Retina (tissue), 1 donor: ENCODE measurements at places on chromosomes 2 and 18.

GRCh38 chr2:125642032-125642431 lies 1013.9 kb upstream of the GYPC start:
- no peak for DNase-seq

DNA sequence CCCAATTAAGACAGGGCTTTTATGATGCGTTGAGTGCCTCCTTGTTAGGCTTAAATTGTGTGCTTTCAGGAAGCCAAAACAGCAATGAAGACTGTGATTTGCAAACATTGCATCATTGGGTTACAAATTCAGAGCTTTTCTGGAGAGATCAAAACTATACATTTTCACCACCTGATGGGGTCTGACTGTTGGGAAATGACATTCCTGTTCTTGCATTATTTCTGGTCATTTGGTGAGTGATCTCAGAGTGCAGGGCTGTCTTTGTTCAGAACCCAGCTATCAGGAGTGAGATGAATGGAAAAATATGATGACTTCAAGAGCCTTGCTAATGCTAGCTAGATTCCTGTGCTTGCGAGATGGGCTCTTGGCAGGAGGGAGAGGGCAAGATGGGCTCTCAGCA lies 39.1 kb downstream of the SH3RF3 start:
- no peak for DNase-seq

DNA sequence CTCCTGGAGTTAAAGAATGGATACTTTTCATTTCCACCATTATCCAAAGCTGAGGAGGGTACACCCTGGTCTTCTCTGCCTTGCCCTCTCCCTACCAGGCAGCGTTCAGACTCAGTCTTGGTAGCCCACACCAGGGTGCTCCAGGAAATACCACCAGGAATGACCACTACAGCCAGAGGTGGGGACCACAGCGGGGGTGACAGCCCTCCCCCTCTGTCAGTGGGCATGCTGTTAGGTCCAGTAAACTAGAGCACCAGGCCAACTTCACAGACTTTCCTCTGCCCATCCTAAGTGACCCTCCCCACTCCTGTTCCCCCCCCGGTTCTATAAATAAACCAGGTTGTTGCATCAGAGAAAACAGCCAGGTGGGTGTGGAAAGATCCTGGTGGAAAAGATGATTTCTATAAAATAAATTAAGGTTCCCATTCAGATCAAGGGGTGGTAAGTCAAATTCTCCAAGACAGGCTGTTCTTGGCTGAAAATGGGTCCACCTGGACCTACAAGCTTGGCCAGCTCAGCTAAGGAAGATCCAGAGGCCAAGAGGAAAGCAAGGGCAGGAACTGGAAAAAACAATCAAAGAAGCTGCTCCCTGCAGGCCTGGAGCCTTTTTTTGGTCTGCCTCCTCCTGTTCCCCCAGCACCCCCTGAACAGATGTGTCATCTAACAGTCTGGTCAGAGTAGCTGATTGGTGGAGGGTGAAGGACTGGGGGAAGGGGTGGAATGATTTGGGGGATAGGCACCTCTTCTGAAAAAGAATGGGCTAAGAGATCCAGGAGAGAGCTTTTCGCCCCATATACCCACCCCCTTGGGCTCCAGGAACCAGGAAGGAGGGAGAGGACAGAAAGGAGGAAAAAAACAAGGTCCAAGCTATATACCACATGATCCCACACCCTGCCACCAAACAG lies 2.3 kb downstream of the RAB11FIP5 start:
- DNase-seq, result no peak

- no peak for DNase-seq
Observed at GRCh38 chr2:165453561-165454094, 15.9 kb upstream of the CSRNP3 start.

DNA sequence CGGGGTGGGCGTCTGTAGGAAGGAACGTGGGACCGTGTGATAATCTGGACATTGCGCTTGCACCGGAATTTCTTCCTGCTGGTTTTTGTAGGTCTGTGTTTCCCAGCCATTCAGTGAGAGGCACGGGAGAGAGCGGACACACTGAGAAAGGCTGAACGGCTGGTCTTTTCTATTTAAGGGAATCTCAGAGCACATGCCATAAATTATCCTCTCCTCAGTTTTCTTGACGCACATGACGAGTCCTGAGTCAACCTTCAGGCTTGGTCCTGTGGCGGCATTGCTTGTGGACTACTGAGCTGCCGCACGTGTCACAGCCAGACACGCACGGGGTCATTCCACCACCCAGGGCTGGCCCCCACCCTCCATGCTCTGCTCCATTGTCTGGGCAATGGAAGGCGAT lies 519.3 kb upstream of the ID2 start:
- no peak for DNase-seq

- DNase-seq, result no peak
Observed at GRCh38 chr2:72261076-72261475, 113.4 kb upstream of the CYP26B1 start.

DNA sequence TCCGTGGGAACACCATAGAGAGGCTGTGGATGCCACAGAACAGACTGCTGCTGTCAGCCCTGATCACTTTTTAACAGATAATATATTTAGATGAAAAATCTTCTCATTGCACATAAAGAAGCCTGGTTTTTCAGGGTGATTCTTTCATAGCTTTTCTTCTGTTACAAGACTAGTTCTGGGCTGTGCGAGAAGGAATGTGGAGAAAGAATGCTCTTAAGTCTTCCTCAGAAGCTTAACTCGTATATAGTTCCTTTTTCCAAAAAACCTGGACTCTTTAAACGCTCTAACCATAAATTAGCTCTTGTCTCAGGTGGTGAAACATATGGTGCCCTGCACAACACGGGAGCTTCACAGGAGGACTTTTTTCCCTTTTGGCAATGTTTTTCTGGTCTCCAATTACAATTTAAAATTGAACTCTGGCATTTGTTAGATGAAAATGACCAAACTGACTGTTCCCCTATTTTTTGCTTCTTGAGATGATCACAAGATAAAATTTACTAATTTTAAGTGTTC lies 125.9 kb upstream of the SMAD7 start:
- DNase-seq, result no peak

GRCh38 chr2:96665083-96665569 lies 22.6 kb downstream of the FER1L5 start:
- DNase-seq, result no peak

DNA sequence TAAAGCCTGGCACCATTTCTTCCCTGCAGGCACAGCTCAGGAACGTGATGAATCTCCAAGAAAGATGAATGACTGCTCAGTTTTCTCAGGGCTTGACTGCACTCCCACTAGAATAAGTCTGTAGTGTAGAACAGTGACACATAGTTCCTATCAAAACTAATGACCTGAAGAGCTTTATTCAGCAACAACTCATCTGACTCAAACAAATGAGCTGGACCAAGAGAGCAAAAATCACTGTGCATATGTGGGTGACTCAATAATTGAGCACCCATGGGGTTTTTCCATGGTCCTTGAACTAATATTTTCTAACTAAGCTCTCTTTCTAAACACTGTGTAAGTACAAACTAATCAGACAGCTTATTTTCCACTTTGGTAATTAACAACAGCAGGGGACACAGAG lies 61.1 kb upstream of the XDH start:
- DNase-seq, result no peak

DNA sequence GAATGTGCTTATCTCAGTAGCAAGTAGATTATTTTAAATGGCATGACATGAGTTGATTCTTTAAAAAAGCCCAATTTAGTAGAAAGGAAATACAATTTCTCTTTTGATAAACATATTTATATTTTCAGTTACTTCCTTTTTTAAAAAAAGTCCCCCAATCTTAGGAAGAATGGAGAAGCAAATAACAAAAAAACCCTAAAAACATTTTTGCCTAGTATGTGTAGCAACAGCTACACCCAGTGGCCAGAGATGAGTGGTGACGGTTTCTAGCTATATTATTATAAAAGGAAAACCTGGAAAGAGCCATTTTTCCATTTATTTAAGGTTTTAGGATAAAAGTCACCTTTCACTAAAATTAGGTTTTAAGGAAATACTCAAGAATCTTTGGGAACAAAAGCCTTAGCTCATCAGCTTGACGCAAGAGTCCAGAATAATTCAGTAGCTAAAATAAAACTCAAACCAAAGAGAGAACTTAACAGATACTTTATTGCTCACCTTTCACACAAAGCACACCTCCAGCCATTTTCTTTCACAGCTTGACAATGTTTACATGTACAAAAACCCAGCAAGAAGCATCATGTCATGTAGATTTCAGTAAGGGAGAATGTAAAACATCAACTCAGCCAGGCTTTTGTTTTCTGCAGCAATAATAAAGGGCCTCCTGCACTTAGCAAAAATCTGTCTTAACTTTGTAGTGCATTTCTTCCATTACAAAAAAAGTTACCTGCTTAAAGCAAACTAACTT lies 15.7 kb downstream of the FAM98A start:
- DNase-seq, result peak; percentile 31

GRCh38 chr2:232418056-232418455 lies 11.4 kb downstream of the ALPG start:
- no peak for DNase-seq

- DNase-seq, result peak; percentile 69
Observed at GRCh38 chr2:177551989-177552421, 159.4 kb downstream of the AGPS start.

- DNase-seq, result peak; percentile 18
Observed at GRCh38 chr2:239828192-239828972, 196.8 kb downstream of the NDUFA10 start.

DNA sequence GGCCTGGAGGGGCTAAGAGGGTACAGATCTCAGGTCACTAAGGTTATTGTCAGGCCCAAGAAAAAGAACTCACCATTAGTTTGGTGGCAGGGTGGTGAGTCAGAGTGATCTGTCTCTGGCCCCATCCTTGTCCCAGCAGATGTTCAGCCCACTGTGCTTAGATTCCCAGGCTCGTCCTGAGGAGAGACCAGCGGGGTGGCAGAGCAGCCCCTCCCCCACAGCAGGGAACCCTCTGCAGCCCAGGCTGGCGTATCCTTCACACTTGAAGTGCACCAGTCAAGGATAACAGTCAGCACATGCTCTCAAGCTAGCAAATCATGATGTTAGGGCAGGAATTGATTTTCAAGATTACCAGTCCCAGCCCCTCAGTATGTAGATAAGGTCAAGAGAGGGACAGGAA lies 43.1 kb downstream of the TMEM185B start:
- peak; percentile 30 for DNase-seq

- DNase-seq, result no peak
Observed at GRCh38 chr2:58860586-58860985, 619.5 kb upstream of the FANCL start.

DNA sequence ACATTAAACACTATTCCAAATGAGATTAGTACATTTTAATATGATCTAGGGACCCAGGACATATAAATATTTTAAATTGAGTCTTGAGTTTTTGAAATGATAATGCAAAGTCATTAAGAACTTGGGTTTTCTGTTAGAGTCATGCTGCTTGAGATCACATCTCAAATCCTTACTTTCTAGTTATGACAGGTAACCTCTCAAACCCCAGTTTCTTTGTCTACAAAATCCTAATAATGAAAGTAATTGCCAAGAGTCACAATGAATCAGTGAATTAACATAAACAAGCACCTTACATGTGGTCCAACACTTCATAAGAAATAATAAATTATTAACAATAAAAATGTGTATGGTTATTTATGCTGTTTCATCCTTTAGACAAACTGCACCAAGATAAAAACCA lies 607.6 kb downstream of the LRP1B start:
- no peak for DNase-seq

GRCh38 chr18:3392467-3392855 lies 57.5 kb upstream of the TGIF1 start:
- DNase-seq, result no peak

DNA sequence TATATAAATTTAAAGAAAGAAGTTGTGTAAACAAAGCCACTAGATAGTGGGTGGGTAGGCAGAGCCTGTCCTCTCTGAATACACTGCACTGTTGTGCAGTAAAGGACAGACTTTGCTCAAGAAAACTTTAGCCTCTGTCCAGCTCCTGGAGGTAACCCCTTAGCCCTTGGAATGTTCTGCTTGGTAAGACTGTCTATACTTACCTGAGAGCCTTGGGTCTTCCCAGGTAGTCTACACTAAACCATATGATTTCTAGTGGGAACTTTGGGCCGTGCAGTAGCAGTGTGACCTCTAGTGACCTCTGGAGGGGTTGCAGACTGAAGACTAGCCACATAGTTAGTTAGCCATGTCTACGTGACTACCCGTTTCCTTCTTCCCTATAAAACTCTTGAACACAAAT lies 678.3 kb upstream of the NRXN1 start:
- no peak for DNase-seq

DNA sequence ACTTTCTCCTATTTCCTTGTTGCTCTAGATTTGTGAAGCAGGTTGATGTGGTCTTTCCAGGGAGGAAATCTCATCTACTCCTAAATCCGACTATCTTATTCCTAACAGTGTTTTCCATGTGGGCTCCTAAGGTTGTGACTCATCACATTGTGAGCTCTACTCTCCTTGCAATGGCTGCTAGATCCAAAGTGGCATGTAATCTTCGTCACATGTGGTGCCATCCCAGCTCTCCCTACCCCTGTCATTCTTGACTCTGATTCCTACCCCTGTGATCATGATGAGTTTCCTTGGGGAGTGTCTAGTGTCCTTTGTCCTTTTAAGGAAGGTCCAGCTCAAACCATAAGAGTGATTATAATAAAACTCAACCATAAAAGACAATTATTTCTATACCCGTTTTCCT lies 47.3 kb upstream of the GULP1 start:
- DNase-seq, result no peak

GRCh38 chr2:172472446-172473033 lies 45.2 kb downstream of the ITGA6 start:
- DNase-seq, result no peak

DNA sequence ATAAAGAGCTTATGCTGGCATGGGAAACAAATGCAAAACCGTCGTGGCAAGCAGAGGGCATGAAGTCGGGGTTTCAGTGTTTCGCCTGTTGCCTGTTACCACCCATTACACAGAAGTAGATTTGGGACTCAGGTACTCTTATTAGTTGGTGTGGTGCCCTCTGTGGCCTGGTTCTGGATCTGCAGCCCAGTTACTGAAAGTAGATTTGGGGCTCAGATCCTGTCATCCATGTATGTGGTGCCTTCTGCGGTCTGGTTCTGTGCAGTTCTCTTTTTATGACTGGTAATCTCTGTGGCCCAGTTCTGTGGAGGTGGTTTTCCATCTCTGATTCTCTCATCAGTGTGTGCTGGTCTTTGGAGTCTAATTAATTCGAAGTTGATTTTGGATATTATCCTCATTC lies 45.2 kb downstream of the ADNP2 start:
- no peak for DNase-seq

DNA sequence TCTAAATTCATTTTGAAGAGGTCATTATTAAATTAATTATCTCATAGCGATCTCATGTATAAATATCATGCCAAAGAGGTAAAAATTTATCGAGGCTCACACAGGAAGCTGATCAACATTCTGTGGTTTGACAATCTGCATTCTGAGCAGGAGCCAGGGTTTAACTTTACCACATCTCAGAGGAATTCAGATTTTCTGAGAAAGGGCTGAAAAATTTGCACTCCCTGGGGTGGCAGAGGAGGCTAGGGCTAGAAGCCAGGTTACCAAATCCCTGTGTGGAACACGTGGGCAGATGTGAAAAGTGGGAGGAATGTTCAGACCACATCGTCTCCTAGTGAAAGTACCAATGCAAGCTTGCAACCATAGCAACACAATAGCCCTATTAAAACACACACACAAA lies 63.5 kb upstream of the CTLA4 start:
- no peak for DNase-seq
